ENCODE measurements at places on chromosomes 5 and 9. TPM values are rescaled to one million over a fixed set of nuclear protein-coding genes. Genes with fewer than 3 reads are reported as not detected.

Gene NR5A1
- polyA plus RNA-seq, result 0.10 TPM

Gene JAKMIP2
- 1.0 TPM for polyA plus RNA-seq

DNA sequence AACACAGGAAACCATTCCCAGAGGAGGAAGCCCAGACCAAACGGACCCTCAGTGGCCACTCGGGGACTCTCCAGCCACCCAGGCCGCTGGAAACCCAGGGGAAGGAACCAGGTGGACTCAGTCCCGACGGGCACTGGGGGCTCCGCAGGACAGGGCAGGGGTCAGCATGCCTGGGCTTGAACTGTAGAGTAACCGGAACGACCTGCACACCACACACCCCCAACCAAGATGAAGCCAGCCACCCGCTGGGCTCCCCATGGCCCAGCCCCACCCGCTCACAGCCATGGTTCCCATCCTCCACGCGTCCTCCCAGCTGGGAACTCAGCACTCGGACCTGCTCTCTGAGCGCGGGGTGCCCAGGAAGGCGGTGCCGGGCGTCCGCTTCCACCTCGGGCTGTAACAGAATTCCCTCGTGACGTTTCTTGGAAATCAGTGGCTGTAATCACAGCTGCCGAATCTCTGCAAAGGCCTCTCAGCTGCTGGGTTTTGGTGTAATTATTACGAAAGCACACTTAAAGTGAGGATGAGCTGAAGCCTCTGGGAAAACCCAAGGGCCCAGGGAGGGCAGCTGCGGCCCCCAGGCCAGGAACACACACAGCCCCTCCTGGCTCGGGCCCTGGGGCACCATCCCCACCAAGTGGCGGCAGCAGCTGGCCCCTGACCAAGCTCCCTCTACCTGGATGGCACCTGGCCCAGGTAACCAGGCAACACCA is 13.8 kb downstream of the NACC2 start:
- peak overlapping the region; percentile 17 for H3K27ac ChIP-seq
- no peaks in the 10 kb centered on the region for H3K4me1 ChIP-seq
- DNase-seq, result no peak
- no peaks in the 10 kb centered on the region for H3K27me3 ChIP-seq
- no peaks in the 10 kb centered on the region for H3K36me3 ChIP-seq

DNA sequence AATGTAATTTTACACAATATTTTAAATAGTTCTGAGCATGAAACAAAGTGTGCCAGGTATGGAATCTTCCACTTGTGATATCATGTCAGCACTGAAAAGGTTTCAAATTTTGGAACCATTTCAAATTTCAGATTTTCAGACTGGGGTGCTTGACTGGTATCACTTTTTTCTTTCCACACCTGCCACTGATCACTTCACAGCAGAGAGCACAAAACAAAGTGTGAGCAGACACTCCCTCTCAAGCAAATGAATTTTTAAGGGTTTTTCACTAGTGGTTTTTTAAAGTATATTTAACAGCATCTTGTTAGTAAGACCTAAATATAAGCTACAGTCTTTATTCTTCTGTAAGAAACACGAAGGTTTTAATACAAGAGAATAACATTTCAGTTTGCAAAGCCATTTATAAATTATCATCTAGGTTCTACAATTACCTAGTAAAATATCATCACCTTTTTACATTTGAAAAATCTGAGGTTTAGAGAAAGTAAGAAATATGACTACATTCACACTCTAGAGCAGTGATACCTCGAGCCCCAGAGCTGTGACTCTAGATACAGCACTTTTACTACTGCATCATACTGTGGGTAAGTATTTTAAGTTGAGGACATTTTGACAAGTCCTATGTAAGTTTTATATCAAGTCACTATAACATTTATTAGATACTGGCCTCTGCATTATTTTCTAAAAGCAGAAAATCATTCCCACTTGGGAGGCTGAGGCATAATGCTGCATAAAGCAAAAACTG is 14.6 kb downstream of the GOLPH3 start:
- no peak overlapping the region for H3K27ac ChIP-seq
- DNase-seq, result no peak
- no peaks in the 10 kb centered on the region for H3K36me3 ChIP-seq
- H3K4me1 ChIP-seq, result peaks cover 5% of the 10 kb centered on the region

- H3K36me3 ChIP-seq, result no peaks in the 10 kb centered on the region
- H3K27ac ChIP-seq, result no peak overlapping the region
- H3K4me1 ChIP-seq, result no peaks in the 10 kb centered on the region
- no peaks in the 10 kb centered on the region for H3K27me3 ChIP-seq
Measured at GRCh38 chr9:24382566-24382965, 163.1 kb downstream of the IZUMO3 start.

Gene OR1Q1
- polyA plus RNA-seq, result not detected

- no peaks in the 10 kb centered on the region for H3K36me3 ChIP-seq
- peaks cover 10% of the 10 kb centered on the region for H3K4me1 ChIP-seq
- no peak for DNase-seq
- no peak overlapping the region for H3K27ac ChIP-seq
- H3K27me3 ChIP-seq, result no peaks in the 10 kb centered on the region
- H3K4me3 ChIP-seq, result peak overlapping the region; percentile 66
Measured at GRCh38 chr9:114612272-114612923, 1.3 kb downstream of the TMEM268 start.

Gene BHMT
- 2.5 TPM for polyA plus RNA-seq

Gene C5orf58
- polyA plus RNA-seq, result not detected

- no peak overlapping the region for H3K4me3 ChIP-seq
- H3K27ac ChIP-seq, result no peak overlapping the region
- H3K27me3 ChIP-seq, result no peaks in the 10 kb centered on the region
- H3K4me1 ChIP-seq, result no peaks in the 10 kb centered on the region
- DNase-seq, result no peak
- peaks cover 9% of the 10 kb centered on the region for H3K36me3 ChIP-seq
Measured at GRCh38 chr5:10682801-10683525, 78.1 kb downstream of the DAP start.

Gene MZB1
- polyA plus RNA-seq, result 1.7 TPM

DNA sequence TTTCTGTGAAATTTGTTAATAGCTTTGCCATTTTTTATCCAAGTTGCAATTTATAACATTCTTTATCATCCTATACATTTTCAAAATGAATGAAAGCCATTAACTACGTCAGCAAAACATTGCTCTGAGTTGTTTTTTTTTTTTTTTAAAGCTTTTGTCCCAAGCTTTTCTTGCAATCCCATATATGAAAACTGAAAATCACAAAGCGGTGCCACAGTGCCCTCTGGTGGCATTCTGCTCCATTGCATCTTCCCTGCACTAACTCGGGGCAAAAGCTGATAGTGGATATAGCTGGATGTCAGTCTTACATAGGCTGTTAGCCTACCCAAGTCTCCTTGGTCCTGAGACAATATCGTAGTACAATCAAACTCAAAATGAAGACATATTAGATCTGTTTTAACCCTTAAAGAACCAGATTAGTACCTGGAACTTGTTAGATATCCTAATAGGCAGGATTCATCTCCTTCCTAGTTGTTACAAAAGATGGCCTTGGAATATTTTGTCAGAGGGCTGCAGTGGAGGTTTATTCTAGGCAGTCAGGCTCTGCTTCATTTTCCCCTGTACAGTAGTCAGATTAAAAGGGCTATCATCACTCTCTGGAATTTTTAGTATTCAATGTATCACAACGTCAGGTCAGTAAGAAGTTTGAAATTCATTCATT is 669.9 kb downstream of the PTPRD start:
- H3K4me3 ChIP-seq, result no peak overlapping the region
- H3K4me1 ChIP-seq, result no peaks in the 10 kb centered on the region
- H3K27ac ChIP-seq, result no peak overlapping the region
- no peaks in the 10 kb centered on the region for H3K27me3 ChIP-seq
- H3K36me3 ChIP-seq, result no peaks in the 10 kb centered on the region

- H3K4me1 ChIP-seq, result no peaks in the 10 kb centered on the region
- H3K36me3 ChIP-seq, result peaks cover 4% of the 10 kb centered on the region
- DNase-seq, result no peak
- H3K4me3 ChIP-seq, result no peak overlapping the region
- H3K27me3 ChIP-seq, result no peaks in the 10 kb centered on the region
Measured at GRCh38 chr5:177468685-177469628, 4.5 kb downstream of the DBN1 start.

DNA sequence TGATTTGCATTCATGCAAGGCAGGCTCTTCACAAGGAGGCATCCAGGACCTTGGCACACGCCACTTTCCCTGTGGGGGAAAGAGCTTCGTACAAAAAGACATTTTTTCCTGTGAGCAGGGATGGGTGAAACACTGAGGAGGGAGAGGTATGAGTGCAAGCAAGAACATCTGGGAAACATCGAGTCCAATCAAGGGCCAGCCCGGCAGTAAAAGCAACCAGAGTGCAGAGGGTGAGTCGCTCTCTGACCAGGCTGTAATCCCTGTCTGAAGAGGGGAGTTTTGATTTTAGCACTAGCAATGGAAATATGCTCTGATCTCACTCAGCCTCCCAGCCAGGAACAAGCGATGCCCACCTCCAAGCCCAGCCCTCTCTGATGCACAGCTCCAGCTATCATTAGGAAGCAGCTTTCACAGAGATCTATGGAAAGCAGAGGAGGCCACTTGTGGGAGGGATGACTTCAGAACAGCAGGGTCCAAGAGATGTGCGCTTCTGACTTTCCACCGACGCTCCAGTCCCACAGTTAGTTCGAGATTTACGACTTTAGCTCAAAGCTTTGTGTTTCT is 211.0 kb upstream of the ADAMTS16 start:
- H3K27ac ChIP-seq, result no peak overlapping the region
- DNase-seq, result no peak
- no peaks in the 10 kb centered on the region for H3K4me1 ChIP-seq
- no peaks in the 10 kb centered on the region for H3K27me3 ChIP-seq

Gene YTHDC2
- 8.1 TPM for polyA plus RNA-seq

DNA sequence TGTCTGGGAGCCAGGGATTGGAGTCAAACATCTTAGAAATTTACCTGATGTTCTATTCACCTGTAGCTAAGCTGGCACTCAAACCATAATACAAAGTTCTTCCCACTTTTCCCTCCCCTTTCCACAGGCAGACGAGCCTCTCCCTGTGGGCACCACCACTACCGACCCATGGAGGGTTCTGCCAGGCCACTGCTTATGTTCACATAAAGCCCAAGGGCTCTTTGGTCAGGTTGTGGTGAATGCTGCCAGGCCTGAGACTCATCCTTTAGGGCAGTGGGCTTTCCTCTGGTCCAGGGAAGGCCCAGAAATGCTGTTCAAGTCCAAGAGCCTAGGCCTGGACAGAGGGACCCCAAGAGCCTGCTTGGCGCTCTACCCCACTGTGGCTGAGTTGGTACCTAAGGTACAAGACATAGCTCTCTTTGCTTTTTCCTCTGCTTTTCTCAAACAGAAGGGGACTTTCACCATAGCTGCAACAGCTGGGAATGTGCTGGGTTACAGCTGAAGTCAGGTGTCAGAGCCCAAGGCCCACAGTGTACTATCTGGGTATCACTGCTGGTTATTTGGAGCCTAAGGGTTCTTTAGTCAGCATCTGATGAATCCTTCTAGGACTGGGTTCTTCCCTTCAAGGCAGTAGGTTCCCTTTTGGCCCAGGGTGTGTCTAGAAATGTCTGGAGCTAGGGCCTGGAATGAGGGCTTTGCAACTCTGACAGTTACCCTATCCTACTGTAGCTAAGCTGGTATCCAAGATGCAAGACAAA is 620.1 kb downstream of the TLE1 start:
- H3K4me3 ChIP-seq, result no peak overlapping the region
- H3K36me3 ChIP-seq, result no peaks in the 10 kb centered on the region
- H3K27me3 ChIP-seq, result no peaks in the 10 kb centered on the region
- no peak for DNase-seq
- H3K4me1 ChIP-seq, result no peaks in the 10 kb centered on the region

- H3K4me3 ChIP-seq, result no peak overlapping the region
- H3K36me3 ChIP-seq, result no peaks in the 10 kb centered on the region
- H3K27me3 ChIP-seq, result no peaks in the 10 kb centered on the region
Measured at GRCh38 chr9:118395415-118395814, 691.2 kb downstream of the TLR4 start.

Gene MYMK
- polyA plus RNA-seq, result not detected

DNA sequence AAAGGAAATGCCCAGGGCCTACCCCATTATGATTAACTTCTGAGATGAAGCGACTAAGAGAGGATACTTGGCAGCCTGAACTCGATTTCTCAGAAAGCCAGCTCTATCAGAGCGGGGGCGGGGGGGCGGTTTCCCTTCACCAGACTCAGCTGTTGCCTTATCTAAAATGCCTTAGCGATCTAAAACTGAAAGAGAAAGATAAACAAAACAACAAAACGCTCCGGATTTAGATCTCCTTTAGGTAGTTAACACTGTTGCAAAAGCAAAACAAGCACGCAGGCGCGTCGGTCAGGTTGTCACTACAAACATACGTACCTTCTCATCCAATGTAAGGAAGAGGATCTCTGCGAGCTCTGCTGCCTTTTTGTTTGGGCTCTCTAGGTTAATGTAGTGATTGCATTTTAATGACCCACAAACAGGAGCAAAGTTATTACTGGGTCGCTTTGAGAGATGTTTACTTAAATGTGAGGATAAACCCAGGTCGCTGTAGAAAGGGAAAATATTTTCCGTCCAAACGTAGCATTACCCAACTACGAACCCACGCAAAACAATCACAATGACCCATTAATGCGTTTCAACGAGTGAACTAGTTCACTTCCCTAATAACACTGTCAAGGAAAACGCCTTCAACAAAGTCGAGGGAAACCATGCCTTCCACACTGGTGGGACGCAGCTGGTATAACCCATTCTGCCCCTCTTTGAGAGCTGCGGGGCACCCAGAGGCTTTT is 982 bp downstream of the EPB41L4A start:
- peak overlapping the region; percentile 68 for H3K27ac ChIP-seq
- H3K4me1 ChIP-seq, result no peaks in the 10 kb centered on the region
- DNase-seq, result peak; percentile 26
- H3K4me3 ChIP-seq, result peak overlapping the region; percentile 54
- H3K36me3 ChIP-seq, result no peaks in the 10 kb centered on the region

Gene WDR38
- polyA plus RNA-seq, result not detected
